ENCODE measurements at places on chromosomes 7 and 10.

DNA sequence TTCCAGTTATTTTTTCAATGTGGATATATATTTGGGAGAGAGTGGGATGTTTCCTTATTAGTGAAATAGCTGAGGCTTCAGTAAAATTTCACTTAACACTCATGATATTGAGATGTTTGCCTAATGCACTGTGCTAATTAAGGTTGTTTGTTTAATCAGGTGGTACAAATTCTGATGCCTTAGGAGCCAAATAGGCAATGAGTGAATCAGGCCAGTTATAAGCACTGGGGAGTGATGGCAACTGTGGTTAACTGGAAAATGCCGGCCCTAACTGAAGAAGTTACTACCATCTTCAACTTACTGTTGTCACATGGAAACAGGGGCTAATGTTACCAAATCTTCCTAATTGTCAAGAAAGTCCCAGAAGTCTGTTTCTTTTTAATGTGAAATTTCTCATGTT, 32.0 kb downstream of the VCL start:
- DNase-seq = no peak

- no peak for DNase-seq
Observed at GRCh38 chr7:20107582-20107981, 109.6 kb downstream of the MACC1 start.

GRCh38 chr10:96324447-96324846, 20.2 kb downstream of the DNTT start:
- DNase-seq = no peak

GRCh38 chr7:44976746-44977196, 2.0 kb downstream of the MYO1G start:
- DNase-seq = no peak

DNA sequence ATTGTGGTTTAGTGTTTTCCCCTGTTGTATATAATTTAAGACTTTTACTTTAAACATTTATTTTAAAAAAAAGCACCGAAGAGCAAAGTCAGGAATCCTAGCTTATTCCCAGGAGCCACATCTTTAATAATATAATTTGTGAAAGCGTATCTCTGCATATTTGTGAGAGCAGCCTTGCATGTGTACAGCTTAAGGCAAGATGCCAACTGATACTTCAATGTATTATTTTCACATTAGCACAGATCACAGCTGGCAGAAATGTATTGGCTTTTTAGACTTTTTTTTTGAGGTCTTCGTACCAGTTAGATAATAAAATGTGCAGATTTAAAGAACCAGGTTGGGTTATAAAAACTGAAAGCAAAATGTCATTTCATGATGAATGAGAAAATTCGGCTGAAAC, 845.7 kb upstream of the POT1 start:
- no peak for DNase-seq

- no peak for DNase-seq
Observed at GRCh38 chr10:48454302-48455054, 148.0 kb downstream of the MAPK8 start.

DNA sequence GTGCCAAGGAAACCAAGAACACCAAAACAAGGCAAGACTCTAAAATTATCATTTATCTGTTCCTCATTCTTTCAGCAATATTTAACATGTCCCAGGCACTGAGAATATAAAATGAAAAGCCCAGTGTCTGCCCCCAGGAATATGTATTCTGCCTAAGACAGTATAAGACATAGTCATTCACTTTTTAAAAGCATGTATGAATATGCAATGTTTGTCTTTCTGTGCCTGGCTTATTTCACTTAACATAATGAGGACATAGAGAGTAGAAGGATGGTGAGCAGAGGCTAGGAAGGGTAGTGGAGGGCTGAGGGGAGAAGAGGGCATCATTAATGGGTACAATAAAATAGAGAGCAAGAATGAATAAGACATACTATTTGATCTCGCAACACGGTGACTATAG, 44.6 kb upstream of the BET1 start:
- no peak for DNase-seq

- no peak for DNase-seq
Observed at GRCh38 chr7:107471292-107472070, 1.6 kb downstream of the GPR22 start.

- no peak for DNase-seq
Observed at GRCh38 chr10:123633106-123633505, 33.0 kb upstream of the GPR26 start.

DNA sequence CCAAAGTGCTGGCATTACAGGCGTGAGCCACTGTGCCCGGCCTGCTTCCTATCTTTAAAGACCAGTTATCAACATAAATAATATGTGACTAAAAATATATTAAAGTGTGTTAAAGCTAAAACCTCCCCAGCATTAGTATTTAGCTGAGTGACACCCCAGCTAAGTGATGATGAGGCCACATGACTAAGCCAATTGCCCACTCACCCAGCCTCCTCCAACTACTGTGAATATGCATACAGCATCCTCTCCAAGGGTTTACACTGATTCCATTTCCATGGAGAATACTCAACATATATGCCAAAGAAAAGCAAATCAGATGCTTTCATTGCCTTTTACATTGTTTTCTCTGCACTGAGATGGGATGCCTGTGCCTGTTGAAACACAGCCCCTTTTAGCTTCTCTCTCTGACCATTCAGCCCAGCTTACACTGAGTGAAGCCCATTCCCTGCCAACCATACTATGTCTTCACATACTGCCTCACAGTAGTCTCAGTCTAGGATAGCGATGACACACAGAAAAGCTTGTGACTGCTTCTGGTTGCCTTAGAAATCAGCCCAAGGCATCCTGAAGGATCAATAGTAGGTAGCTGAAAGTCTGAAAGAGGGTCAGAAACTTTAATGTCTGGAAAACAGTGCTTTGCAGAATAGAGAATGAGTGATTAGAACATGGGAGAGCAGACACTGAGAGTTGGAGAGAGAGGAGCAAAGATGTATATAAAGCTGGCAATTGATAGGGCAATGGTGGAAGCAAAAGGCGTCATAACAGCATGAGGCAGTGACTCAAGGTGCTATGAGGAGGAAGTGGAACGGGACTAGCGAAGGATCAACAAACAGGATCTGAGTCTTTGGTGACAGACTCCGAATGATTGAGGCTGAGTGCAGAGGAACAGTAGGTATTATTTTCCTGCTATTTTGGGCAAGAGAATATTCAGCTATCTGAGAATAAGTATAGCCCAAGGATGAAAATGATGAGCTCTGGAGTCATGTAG, 19.8 kb upstream of the ATE1 start:
- DNase-seq = no peak

DNA sequence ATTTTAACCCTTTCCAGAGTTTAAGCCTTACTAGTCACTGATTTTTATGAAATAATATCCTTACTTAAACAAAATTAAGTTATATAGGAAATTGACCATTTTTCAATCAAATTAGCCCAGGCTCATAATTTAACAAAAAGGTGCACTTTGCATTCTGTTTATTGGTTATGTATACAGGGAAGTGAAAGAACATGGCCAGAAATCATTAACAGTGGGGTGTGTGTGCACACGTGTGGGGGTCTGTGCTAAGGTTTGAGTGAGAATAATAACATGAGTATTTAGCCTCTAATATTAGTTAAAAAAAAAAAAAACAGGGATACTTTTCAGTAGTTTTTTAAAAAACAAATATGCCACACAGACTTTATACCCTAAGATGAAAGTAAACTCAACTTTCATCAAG, 510.5 kb upstream of the PFKP start:
- no peak for DNase-seq

DNA sequence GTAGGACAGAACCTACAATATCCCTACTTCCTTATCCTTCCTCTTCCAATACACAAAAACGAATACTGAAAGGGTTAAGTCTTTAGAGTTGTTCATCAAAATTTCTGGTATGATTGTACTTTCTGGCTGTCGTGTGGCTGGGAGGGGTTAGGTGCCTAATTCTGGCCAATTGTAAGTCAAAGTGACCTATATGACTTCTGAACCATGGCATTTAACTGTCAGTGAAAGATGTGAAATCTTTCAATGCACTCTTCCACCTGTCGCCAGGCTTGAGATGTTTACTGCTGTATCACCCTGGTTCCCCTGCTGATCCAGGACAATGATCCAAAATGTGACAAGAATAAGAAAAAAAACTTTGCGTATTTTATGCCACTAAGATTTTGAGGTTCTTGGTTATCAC, 20.8 kb downstream of the EPC1 start:
- no peak for DNase-seq

GRCh38 chr10:102310361-102311024, 65.2 kb downstream of the GBF1 start:
- peak; percentile 14 for DNase-seq

DNA sequence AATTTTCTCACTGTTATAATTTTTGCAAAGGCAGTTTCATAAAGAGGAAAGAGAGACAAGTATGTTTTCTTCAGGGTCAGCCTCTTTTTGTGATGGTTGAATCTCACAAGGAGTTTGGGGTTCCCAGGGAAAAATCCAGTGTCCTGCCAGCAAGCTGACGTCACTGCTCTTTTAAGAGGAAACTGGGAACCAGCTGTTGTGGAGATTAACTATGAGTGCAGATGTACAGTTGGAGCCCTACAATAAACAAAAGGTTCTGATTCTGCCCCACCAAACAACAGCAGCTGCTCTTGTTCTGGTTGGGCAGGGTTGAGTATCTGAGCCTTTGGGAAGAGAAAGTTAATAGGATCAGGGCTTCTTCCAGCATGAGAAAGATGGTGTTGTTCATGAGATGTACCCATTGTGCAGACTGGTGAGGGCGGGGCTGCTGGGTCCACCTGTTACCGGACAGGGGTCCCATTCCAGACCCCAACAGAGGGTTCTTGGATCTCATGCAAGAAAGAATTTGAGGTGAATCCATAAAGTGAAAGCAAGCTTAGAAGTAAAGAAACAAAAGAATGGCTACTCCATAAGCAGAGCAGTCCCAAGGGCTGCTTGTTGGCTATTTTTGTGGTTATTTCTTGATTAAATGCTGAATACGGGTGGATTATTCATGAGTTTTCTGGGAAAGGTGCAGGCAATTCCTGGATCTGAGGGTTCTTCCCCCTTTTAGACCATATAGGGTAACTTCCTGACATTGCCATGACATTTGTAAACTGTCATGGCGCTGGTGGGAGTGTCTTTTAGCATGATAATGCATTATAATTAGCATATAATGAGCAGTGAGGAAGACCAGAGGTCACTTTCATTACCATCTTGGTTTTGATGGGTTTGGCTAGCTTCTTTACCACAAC, 12.5 kb downstream of the PRF1 start:
- peak; percentile 98 for DNase-seq

GRCh38 chr10:51231754-51232153, 157.5 kb downstream of the PRKG1 start:
- DNase-seq = peak; percentile 41

- DNase-seq = no peak
Observed at GRCh38 chr10:124037784-124038183, 55.6 kb downstream of the CHST15 start.

DNA sequence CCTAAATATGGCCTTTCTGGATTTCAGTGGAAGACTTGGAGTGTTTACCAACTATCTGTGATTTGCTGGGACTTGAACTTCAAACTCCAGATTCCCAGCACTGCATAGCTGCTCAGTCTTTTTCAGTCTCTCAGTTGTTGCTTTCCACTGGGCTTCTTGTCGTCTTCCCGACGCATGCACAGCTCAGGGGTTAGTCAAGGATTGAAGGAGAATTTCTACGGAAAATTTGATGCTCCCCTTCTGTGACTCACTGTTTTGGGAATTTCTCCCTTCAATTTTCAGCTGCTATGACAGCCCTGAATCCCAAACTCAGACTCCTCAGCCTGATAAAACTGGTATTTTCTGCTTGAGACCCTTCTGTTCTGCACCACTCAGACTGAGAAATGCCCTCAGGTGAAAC, 91.7 kb downstream of the CYP26A1 start:
- DNase-seq = no peak

- no peak for DNase-seq
Observed at GRCh38 chr10:49569031-49569631, 30.2 kb upstream of the ERCC6 start.

DNA sequence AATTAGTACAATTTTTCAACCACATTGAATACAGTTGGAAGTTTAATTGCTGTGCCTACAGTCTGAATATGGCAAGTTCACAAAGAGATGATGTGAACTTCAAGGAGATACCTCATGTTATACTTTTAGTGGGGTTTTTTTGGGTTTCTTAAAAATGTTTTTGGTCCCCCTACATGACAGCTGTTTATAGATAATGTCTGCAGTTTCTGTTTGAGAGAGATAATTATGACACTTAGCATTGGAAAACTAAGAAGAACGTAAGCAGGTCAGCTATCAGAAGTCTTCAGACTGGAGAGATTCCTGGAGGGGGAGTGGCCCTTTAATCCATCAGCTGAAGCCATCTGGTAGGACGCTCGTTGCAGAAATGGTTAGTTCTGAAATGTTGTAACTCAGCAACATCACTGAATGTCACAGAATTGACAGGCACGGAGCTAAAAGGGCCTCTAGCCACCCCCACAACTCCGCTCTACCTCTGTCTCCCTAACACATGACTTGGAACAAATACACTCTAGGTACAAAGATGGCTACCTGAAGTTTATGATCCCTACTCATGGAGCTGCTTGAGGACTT, 29.0 kb downstream of the TIMM23 start:
- no peak for DNase-seq

DNA sequence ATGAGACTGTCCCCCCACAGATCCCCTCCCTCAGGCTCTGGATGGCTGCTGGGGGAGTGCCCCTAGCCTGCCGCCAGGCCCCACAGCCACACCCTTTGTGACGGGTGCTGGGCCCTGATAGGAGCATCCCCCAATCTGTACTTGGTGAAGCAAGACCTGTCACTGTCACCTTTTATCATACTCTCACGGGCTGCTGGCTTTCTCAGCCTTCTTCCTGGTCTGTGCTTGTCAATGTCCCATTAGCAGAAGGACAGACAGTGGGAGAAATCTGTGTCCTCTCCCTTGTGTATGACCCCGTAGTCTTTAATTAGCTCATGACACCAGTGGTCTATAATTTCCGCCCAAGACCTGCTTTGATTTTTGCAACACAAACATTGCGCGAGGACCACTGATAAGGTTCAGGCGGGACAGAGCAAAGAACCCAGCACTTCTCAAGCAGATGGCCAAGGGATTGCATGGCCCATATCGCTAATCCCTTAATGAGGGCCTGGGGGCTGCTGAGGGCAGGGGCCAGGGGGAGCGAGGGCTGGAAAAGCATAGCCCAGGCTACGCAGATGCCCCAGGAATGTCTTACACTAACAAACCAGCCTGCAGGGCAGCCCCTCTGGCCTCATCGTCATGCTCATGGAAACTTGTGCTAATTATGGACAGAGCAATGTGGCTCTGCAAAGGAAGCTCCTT, 127.8 kb downstream of the PTPN20 start:
- DNase-seq = no peak

DNA sequence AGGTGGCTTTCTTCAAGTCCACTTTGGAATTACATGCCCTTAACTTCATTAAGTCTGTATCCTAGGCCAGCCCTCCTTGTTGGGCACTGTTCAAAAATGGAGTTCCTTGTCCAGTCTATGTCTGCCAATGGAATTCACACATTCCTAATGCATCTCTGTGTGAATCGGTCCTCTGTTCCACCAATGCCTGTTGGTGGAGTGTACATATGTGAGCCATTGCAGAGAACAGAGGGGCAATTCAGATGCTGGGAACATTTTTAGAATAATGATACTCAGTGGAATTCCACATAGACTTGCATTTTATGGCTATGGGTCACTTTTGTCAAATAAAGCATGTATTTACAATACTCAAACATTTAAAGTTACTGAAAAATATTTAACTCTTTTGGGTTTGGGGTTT, 108.3 kb downstream of the COL28A1 start:
- no peak for DNase-seq

- no peak for DNase-seq
Observed at GRCh38 chr10:28982974-28983373, 305.7 kb downstream of the BAMBI start.

- DNase-seq = no peak
Observed at GRCh38 chr7:115731796-115732471, 298.6 kb downstream of the TFEC start.

Measured in lung (tissue), 17 donors.